ENCODE measurements at places on chromosomes 3 and 15.

GRCh38 chr15:49467746-49468480 is 44.9 kb downstream of the FGF7 start:
- no peak for DNase-seq

DNA sequence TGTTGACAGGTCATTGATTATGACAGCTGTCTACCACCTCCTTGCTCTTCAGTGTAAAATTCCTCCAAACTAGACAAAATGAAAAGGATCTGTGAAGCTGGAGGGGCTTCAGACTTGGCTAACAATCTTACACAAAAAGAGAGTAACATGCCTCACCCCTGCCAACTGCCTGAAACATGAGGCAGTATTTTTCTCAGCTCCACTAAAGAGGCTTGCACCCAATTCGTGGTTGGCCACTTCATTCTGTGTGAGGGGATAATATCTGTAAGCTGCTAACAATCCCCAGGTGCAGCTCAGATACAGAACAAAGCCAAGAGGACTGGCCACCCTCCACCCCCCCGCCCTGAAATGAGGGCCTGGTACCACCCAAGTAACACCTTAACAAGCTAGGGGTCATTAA is 2.8 kb downstream of the MB21D2 start:
- DNase-seq: no peak

DNA sequence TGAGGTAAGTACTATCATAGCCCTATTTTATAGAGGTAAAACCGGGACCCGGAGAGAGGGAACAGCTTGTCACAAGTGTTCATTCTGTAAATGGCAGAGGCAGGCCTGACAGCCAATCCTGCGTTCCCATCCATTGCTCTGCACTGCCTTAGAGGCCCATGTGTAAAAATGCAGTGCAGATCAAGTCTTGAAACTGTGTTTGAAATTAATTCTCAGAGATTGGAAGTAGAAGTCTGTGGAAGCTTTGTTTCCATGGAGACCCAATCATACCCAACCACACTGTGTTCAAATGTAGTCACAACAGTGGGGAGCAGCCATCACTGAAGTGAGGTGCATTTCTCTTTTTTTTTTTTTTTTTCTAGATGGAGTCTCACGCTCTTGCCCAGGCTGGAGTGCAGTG is 13.1 kb upstream of the DNASE1L3 start:
- no peak for DNase-seq

DNA sequence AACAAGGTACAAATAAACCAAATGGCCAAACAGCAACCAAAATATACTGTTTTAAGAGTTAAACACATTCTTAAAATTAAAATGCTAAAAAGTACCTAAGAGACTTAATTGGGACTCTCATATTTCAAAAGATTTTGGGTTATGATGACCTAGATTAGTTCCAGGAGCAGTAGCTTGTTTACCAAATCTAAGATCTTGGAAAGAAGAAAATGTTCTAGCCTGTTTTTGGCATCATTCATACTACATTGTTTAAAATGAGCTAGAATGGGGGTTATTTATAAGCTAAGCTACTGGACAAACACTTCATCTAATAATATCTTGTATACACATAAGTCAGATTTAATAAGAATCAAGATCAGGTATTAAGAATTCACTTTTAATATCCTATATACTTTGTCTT is 22.8 kb downstream of the ATOSA start:
- DNase-seq: no peak

GRCh38 chr3:69951616-69952015 is 47.9 kb upstream of the SAMMSON start:
- no peak for DNase-seq

- no peak for DNase-seq
Observed at GRCh38 chr3:148158210-148158609, 539.5 kb upstream of the AGTR1 start.

DNA sequence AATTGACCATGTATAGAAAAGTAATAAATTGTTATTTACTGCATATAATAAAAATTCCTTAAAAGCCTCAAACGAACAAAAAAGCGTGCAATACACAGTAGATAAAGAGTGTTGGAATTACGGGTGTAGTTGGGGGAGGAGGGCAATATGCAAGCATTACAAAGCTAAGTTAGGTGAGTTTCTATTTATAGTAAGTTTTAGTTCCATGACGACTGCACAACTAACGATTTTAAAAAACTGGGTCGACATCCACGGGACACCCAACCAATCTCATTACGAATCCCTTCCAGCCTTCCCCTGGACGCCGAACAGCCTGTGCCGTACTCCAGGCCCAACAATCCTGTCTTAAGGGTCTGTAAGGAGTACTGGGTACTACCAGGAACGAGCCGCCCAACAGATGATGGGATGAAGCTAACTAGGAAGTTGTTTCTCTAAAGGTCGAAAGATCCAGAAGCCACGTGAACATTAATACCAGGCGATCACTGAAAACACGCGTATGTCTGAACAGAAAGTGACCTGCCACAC is 677 bp downstream of the POLQ start:
- DNase-seq: no peak

- peak; percentile 39 for DNase-seq
Observed at GRCh38 chr3:196837819-196838420, 29.8 kb upstream of the SENP5 start.

- no peak for DNase-seq
Observed at GRCh38 chr3:132871956-132872355, 149.7 kb upstream of the NPHP3 start.

DNA sequence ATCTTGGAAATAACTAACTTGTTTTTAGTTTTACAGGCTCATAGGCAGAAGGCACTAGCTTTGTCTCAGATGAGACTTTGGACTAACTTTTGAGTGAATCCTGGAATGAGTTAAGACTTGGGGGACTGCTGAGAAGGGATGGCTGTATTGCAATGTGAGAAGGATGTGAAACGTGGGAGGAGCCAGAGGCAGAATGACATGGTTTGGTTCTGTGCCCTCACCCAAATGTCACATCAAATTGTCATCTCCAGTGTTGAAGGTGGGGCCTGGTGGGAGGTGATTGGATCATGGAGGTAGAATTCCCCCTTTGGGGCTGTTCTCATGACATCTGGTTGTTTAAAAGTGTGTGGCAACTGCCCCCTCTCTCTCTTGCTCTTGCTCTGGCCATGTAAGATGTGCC is 28.8 kb upstream of the CCDC50 start:
- no peak for DNase-seq

DNA sequence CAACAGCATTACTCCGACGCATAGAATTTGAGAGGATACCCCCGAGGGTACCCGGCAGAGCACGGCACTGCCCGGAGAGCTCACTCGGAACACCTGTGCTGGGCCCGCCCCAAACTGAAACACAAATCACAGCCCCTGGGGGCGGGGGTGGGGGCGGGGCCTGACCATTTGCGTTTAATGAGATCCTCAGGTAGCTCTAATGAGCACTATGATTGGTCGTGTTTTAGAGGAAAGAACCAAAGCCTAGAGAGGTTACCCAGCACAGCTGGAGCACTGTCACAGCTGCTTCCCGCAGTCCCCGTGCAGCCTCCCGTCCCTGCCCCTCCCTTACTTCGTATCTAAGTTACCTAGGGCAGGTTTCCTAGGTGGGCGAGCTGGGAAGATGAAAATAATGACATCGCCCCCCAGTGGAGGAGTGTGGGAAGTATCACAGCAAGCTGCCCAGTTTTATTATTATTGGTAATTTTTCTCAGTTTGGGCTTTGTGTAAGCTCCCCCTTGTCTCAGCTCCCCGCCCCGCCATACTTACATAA is 187.1 kb downstream of the PDE8A start:
- DNase-seq: no peak

DNA sequence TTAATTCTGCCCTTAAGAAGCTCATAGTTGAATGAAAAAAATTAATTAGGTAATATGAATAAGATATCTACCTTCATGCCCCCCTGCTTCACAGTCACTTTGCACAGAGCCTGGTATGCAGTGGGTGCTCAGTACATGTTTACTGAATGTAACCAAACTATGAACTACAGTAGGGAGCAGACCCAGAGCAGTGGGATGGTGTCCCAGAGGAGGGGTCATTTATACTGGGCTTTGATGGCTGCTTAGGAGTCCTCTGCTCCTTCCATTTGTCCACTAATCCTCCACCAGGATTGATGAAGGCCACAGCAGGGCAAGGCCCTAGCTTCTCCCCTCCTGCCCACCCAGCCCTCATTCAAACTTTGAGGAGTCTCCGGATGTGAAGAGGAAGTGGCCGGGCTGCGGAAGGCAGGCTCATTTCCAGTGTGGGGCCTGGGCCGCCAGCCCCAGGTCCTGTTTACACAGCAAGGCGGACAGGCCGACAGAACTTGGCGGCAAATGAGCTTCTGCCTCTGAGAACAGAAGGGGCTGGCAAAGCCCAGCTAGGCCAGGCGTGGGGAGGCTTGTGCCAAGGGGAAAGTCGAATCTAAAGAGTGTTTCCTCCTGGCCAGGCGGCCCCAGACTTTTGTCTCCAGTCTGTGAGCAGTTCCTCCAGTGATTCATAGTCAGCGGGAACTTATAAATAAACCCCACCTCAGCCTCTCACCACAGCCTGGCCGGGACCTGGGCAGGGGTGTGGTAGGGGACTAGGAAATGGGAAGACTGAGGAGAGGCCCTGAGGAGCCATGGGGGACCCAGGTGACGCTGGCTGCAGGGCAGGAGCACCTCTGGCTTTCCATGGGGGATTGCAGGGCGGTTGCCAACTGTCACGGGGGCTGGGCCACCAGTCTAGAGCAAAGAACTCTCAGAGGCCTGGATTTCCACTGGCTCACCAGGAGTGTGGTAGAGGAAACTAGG is 51.6 kb upstream of the LCTL start:
- DNase-seq: no peak

- DNase-seq: no peak
Observed at GRCh38 chr15:40894681-40895448, 615 bp downstream of the VPS18 start.

GRCh38 chr15:29570948-29571791 is 251.1 kb downstream of the TJP1 start:
- DNase-seq: no peak

GRCh38 chr3:29143151-29143550 is 137.7 kb upstream of the RBMS3 start:
- DNase-seq: no peak

- no peak for DNase-seq
Observed at GRCh38 chr15:76844096-76844495, 61.0 kb downstream of the SCAPER start.

DNA sequence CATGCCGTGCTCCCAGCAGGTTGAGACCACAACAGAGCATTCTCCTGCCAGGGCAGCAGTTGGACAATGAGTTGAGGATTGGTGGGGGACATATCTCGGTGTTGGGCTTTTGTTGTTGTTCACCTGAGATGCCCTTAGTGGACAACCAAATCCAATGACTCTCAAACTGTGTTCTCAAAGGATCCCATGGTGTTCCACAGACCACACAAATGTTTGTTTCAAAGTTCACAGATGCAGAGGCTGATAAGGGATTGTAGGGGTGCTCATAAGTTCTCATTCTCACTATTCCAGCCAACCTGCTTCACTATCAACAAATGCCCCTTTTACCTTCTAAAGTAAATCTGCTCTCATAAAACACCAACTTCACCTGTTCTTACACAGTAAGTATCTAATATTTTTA is 159.9 kb downstream of the OSBPL10 start:
- DNase-seq: no peak

GRCh38 chr3:21877214-21877754 is 126.3 kb upstream of the ZNF385D start:
- DNase-seq: no peak

GRCh38 chr3:45309876-45310275 is 78.5 kb upstream of the LARS2 start:
- DNase-seq: no peak

- DNase-seq: no peak
Observed at GRCh38 chr3:33091746-33092145, 5.2 kb downstream of the GLB1 start.

- DNase-seq: no peak
Observed at GRCh38 chr3:71269906-71270305, 313.6 kb downstream of the FOXP1 start.

DNA sequence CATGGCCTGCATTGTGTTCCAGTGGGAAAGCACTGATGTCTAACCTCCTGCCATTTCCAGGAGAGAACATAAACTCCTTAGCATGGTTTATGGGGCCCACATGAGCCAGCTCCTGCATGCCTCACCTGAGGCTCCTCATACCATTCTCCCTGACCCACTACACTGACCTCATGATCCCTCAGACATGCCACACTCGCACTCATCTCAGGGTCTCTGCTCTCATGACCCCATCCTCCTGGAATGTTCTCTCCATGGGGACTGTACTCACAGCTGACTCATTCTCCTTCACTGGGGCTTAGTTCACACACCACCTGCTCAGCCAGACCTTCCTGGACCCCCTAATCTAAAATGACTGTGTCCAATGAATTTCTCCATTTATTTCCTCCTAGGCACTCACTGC is 4.0 kb upstream of the LMCD1 start:
- DNase-seq: no peak

- no peak for DNase-seq
Observed at GRCh38 chr3:27281671-27282150, 87.5 kb downstream of the NEK10 start.

- DNase-seq: peak; percentile 55
Observed at GRCh38 chr3:195549931-195550519, 6.9 kb upstream of the PPP1R2 start.

- no peak for DNase-seq
Observed at GRCh38 chr3:66095295-66096001, 56.7 kb upstream of the MAGI1 start.

- DNase-seq: no peak
Observed at GRCh38 chr3:142588703-142589102, 7.5 kb upstream of the PLS1 start.

GRCh38 chr15:49094923-49095322 is 48.7 kb upstream of the SECISBP2L start:
- no peak for DNase-seq

DNA sequence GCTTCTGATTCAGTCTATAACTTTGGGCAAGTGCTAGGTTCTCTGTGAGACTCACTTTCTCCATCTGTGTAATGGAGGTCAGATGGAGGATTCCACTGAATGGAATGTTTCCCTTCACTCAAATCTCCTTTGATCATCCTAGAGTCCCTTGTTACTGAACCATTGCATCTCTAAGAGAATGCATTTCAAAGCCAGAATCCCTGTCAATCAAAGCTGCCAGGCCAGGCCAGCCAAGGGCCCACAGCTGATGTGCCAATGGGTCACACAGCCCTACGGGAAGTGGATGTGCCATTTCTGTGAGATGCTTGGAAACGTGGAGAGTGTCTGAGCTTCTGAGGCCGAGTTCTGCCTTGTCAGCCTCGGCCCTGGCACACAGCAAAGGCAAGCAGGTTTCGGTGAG is 32.4 kb downstream of the SCN5A start:
- no peak for DNase-seq

GRCh38 chr15:101038327-101039003 is 119.3 kb downstream of the LRRK1 start:
- DNase-seq: no peak

All from stimulated activated CD4-positive, alpha-beta T cell treated with anti-CD3 and anti-CD28 coated beads, Interleukin-1b, Interleukin-23, amount 100 ng/mL, for 1 hour (primary cell).